ENCODE measurements at places on chromosomes 5 and 9.

DNA sequence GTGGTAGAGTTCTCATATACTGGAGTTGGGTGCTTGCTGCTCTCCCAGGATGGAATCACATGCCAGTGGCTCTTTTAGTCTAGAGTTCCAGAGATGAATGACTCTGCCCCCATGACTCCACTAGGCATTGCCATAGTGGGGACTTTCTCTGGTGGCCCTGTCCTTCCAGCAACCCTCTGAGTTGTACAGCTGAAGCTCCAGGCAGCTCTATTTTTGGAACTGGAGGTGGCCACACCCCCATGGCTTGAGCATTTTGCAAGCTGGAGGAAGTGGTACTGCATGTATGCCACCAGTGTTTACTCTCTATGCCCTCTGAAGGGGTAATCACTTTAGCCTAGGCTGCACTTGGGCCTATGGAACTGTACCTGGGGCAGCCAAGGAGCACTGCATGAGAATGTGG lies 112.6 kb downstream of the RANBP17 start:
- no peak for DNase-seq

- DNase-seq: no peak
Observed at GRCh38 chr5:113612060-113612496, 98.6 kb downstream of the YTHDC2 start.

- DNase-seq: no peak
Observed at GRCh38 chr5:175740014-175740413, 82.1 kb downstream of the HRH2 start.

DNA sequence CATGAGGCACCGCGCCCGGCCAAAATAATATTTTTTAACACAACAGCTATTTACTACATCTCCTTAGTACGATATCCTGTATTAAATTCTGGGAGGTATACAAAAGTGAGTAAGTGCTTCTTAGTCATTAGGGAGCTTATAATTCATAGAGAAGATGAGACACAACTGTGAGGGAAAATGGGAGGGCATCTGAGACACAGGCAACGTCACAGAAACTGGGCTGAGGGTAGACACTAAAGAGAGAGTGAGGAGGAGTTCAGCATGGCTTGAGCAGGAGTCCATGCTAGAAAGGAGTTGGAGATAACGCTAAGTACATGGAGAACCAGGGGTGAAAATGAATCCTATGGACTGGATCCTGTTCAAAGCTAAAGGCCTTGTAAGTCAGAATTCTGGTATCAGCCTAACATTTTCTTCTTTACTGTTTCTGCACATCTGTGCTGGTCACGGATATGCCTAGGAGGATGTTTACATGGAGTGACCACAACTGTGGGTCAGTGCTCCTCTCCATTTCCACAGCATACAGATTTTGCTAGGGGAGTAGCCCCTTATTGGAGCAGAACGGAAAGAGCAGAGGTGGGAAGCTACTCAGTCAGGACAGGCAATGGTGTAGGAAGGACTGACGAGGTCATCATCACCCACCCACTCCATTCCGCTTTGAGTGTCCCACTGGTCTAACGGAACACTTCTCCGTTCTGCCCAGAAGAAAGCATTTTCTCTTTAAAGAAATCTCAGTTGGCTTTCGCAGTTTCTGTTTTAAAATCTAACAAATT lies 310.4 kb upstream of the EFNA5 start:
- no peak for DNase-seq

DNA sequence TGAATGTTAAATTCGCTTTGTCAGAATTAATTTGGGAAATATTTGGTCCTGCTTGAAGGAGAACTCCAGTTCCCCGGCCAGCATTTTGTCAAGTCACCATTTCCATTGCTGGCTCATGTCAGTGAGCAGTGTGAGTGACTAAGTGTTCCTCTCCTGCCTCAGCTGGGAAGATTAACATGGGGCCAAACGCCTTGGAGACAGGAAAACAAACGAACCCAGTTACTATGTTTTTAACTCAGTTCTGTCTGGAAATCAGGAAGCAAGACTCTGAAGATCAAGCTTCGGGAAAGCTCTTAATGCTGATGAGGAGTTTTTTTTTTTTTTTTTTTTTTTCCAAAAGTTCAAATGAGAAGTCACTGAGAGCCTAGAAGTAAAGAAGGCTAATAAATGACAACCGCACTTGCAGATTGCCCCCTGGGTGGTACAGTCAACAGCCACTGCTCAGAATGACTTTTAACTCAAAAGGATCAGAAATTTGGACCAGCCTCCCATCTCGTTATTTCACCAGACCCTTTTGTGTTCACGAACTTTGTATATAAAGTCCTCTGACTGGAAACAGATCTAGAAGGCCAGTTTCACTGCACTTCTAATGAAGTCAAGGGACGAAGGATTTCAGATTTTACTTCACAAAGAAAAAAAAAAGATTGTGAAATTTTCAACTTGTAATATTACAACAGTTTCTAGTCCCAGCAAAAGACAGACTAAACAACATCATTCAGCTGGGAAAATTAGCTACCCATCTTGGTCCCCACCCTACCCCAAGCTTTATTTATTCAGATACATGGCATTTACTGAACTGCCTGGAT lies 121.3 kb downstream of the LHFPL2 start:
- DNase-seq: no peak

DNA sequence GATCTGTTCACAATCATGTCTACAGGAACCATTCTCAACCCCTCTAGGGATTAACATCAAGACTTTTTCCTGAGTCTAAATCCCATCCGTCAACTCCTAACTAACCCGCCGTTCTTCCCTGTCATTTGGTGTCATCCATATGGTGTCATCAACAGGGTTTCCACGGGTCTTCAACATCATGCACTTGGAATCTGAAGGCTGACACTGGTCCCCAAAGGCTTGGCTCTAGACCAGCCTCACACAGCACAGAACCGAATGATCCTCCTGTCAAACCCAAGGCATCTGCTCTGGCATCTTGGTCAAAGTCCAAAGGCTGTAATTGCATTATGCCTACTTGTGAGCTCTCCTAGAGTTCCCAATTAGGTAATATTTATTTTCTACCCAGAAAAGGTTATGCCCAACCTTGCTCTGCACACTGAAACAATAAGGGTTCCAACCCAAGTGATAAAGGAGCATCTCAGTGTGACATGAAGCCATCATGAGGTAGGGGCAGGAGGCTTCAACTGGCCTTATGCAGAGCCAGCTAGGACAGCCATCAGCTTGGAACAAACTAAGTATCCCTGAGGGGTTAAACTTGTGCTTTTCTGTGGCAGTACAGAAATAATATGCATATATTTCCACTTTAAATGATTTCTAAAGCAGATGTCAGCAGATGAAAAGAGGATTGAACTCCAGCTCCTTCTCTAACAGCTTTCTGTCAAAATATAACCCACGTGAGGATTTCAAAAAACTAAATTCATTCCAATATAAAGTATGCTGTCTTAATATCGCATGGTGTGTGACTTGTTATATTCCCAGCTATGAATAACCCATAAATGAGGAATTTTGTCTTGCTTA lies 13.9 kb downstream of the ENC1 start:
- no peak for DNase-seq

- DNase-seq: no peak
Observed at GRCh38 chr5:78806544-78806943, 158.0 kb upstream of the LHFPL2 start.

Measured in activated gamma-delta T cell treated with anti-CD3 and anti-CD28 coated beads, Interleukin-2, amount 50 U/mL, for 16 hours (primary cell).